ENCODE measurements at places on chromosomes 6 and 20.

GRCh38 chr6:67885081-67886033, 749.7 kb upstream of the ADGRB3 start:
- no peak for DNase-seq

DNA sequence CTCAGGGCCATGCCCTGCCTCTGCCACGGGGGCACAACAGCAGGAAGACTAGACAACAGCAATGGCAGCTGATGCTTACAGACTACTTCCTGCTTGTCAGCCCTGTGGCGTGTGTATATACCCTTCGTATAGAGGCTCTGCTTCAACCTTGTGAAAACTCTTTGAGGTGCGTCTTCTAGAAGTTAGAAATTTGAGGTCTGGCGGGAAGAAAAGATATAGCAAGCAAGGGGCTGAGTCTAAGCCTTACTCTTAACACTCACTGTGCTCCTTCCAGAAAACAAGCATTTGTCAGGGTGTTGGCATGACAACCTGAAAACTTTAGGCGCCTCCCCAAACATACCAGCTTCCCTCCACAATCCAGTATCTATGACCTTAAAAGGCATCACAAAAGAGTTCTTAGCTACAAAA, 33.3 kb downstream of the JPH2 start:
- DNase-seq: peak; percentile 94

DNA sequence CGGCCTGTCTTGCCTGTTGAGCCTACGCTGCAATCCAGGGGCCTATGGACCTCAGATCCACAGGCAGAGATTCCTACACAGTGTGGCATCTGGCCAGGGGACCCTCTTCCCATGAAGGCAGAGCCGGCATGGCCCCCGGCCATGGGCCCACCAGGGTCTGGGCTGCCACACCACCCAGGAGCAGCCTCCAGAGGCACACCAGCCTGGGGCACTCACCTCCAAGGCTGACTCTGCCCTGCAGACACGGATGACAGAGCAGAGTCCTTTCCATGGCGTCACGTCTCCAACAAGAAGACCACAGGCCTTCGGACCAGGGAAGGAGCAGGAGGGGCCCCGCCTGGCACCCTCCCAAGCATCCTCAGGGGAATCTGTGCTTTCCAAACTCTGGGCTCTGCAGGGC, 3.5 kb upstream of the HRH3 start:
- no peak for DNase-seq

- no peak for DNase-seq
Observed at GRCh38 chr6:44220913-44221290, 2.5 kb upstream of the SLC29A1 start.

GRCh38 chr6:47254906-47255305, 54.8 kb downstream of the TNFRSF21 start:
- no peak for DNase-seq

GRCh38 chr6:26322645-26323482, 42.1 kb upstream of the BTN3A2 start:
- peak; percentile 93 for DNase-seq

DNA sequence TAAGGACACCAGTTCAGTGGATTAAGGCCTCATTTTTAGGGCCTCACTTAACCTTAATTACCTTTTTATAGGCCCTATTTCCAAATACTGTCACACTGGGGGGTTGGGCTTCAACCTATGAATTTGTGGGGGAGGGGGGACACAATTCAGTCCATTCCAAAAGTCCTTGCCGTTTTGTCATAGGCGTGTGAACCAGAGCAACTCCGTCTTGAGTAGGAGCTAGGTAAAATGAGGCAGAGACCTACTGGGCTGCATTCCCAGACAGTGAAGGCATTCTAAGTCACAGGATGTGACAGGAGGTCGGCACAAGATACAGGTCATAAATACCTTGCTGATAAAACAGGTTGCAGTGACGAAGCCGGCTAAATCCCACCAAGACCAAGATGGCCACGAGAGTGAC, 113.5 kb upstream of the SNX9 start:
- DNase-seq: no peak

DNA sequence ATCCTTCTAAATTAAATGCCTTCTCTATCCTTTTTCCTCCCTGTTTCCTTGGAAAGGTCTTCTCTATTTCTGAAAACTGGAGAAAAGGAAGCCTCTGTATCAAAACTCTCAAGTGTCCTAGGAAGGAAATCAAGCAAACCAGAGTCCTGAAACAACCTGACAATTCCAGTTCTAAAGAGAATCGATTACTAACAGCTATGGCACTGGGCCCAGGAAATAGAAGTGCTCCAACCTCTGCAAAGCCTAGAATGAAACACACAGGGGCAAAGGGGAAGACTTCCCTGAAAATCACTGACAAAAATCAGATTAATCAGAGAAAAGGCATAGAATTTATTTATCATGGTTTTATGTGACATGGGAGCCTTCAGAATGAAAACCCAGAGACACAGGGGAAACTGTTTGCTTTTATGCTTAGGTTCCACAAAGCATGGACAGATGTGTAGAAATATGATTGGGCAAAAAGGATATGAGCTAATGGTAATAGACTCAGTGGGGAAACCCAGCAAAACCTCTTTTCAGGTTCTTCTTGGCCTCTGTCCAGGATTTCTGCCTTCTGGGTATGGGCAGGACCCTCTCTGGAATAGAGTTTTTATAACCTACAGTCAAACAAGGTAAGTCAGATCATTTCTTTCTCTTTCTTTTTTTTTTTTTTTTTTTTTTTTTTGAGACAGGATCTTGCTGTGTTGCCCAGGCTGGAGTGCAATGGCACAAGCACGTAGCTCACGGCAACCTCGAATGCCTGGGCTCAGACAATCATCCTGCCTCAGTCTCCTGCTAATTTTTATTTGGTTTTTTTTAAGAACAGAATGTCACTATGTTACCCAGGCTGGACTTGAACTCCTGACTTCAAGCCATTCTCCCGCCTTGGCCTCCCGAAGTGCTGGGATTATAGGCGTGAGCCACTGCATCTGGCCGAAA, 91.7 kb downstream of the CD24 start:
- no peak for DNase-seq

DNA sequence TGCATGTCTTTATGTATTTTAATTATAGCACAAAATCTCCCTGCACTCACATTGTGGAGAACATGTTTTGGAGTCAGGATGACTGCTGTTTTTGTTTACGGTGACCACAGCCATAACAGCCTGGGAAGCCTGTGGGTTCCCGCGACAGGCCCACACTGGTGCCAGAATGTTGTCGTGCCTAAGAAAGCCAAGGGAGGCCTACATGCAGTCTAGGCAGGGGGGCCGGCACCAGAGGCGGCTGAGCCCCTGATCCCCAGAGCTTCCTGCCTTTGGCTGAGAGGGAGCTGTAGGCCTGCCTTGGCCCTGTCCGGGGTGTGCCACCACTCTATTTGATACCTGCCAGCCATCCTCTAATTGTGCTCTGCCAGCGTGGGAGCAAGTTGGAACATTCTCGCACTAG, 46.7 kb downstream of the TBC1D7 start:
- DNase-seq: no peak

DNA sequence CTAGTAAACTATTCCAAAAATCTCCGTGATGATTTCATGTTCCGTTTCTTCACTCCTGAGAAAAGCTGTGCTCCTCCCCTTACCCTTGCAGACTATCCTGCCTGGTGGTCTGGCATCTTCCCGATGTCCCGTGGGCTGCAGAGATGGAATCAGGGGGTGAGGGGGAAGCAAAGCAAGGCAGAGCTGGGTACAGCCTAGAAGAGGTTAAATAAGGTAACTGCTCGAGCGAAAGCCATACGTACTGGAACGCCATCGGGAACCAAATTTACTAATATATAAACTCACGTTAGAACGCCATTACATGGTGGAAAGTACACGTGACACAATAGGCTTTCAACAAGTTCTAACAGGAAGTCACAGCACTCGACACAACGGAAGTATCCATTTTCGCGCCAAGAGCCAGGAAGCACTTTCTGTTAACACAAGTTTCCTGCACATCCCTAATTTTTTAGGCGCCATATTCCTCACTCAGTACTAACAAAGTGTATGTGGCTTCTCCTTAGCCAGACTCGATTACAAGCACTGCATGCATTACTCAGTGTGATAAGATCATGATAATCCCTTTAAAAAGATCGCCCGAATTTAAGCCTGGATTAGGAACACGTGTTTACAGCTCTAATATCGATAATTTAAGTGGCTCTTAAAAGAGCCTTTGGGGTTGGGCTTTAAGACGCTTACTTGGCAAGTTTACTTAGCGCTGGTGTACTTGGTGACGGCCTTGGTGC, 101.6 kb upstream of the PRSS16 start:
- peak; percentile 93 for DNase-seq

GRCh38 chr6:151172751-151173150, 67.0 kb upstream of the AKAP12 start:
- DNase-seq: peak; percentile 18

- DNase-seq: peak; percentile 65
Observed at GRCh38 chr6:134724771-134725340, 225.0 kb downstream of the ALDH8A1 start.

- peak; percentile 7 for DNase-seq
Observed at GRCh38 chr20:20668639-20669038, 43.8 kb downstream of the RALGAPA2 start.

DNA sequence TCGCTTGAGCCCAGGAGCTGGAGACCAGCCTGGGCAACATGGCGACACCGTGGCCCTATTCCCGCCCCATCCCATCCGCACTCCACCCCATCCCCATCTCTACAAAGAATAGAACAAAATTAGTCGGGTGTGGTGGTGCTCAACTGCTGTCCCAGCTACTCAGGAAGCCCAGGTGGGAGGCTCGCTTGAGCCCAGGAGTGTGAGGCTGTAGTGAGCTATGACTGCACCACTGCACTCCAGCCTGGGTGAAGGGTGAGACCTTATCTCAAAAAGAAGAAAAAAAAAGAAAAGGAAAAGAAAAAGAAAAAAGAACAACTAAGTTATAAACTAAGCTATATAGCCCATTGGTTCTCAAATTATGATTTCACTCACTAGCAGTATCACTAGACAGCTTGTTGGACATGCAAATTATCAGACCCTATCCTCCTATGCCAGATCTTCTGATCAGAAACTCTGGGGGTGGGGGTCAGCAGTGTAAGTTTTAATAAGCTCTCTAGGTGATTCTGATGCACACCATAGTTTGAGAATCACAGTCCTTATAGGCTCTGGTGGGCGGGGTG, 491 bp upstream of the ITCH start:
- DNase-seq: no peak

DNA sequence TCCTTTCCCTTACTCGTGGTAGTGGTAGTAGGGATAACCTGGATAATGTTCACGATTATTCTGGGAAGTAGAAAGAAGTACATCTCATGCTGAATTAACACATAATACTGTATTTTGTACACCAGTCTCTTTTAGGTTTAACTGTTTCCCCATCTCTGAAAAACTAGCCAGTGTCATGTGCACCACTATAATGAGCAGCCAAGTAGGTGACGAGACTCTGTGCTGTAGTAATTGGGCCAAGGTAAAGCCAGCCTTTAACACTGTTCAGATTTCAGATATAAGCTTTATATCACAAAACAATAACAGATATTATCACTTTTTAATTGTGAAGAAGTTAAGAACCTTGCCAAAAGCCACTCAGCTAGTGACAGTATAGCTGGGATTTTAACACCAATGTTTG, 100.9 kb upstream of the ENPP5 start:
- DNase-seq: no peak

- DNase-seq: peak; percentile 53
Observed at GRCh38 chr20:35297155-35297554, 4.9 kb upstream of the FAM83C start.

DNA sequence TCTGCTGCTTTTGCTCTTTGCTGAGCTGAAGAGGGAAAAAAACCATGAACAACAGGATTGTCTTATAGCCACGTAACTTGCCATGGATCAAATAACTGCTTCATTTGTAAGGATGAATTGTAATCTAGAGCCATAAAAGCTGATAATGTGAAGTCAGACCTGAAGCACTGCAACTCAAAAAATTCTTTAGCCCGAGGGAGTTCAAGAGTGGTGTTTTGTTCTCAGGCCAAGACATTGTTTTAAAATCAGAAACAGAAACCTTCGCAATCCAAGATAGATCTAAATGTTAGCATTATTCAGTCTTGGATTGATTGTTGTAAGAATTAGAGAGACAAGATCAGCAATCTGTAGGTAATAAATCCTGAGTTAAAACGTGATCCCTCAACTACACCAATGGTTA, at the start of gene TRAPPC3L:
TRAPPC3L (minus strand) TSS at position 34 of the 400 bp plus-strand sequence. CDS start 170 bp downstream, outside the sequence.
- DNase-seq: no peak

DNA sequence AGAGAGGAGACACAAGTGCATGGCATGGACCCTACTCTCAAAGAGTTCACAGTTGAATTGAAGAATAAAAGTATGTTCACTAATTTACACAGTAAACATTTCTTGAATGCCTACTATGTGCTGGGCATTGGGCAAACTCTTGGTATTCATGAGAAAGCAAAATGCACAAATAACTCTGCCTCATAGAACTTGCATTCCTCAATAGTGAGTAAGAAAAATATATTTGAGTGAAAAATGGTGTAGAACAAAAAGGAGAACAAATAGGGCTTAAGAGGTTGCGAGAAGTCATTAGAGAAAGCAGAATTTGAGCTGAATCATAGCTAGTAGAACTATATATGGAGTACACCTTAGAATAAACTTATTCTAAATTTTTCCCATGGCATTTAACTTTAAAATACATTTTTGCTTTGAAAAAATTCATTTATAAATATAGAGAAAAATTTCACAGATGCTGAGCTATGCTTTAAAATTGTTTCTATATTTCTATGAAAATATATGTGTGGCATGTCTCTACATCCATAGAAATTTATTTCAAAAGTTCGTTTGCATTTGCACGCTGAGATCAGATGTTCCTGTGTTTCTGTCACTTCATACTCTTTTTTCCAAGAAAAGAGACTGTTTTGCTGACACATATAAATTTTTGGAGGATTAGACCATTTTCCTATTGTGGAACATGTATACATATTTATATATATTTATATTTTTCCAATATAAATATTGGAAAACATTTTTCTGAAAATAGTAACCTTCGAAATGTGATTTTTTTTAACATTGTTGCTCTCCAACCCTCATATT, 236.1 kb downstream of the KCNQ5 start:
- peak; percentile 61 for DNase-seq

GRCh38 chr20:5143851-5144250, 17.0 kb downstream of the CDS2 start:
- no peak for DNase-seq

DNA sequence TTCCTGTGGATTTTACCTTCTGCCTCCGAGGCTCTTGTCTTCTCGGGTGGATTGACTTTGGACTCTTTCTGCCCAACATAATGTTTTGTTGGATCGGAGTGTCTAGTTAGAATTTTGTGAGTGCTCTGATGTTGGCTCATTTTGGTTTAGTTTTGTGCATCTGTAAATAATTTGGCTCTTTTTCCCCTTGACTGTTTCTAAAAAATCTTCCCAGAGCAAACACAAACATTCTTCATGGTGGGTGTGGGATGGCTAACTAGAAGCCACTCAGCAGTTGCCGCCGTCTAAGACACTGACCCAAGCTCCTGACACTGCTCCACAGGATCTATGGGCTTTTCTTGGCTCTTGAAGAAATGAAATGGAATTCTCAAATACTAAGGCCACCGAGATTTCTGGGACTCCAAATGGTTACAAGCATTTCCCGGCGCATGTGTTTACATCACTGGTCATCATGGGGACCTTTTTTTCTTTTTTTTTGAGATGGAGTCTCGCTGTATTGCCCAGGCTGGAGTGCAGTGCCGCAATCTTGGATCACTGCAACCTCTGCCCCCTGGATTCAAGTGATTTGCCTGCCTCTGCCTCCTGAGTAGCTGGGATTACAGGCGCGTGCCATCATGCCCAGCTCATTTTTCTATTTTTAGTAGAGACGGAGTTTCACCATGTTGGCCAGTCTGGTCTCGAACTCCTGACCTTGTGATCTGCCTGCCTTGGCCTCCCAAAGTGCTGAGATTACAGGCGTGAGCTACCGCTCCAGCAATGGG, 92.0 kb upstream of the FRMD1 start:
- no peak for DNase-seq
